SK-MEL-5 (cell line): ENCODE measurements at places on chromosomes 4 and X. TPM values are rescaled to one million over a fixed set of nuclear protein-coding genes. Genes with fewer than 3 reads are reported as not detected.
A peak's percentile ranks its signal among the peaks of the same experiment; 100 is the strongest.

The VMA21 gene
- 89.7 and 95.4 TPM in 2 replicates for total RNA-seq

DNA sequence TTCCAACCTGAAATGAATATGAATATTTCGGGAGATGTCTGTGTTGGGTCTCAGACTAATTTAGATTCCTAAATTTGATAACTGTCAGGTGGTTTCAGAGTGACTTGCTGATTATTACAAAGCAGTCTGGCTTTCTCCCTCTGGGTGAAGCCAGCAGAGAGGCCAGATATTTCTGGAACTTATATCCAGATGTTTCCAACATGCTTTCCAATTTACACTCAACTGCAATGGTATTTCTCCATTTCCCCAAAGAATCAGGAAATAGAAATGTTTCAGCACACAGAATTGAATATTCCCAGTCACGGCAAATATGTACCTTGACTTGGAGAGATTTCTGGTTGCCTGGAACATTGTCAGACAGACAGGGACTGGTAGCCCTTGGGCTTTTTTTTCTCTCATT lies 48.5 kb upstream of the EGFL6 start:
- DNase-seq: no peak

- DNase-seq: no peak
Measured at GRCh38 chrX:1725472-1725871, 110.6 kb downstream of the ASMT start.

- peak; percentile 51 for DNase-seq
Measured at GRCh38 chr4:122854447-122855352, 28.1 kb downstream of the FGF2 start.

DNA sequence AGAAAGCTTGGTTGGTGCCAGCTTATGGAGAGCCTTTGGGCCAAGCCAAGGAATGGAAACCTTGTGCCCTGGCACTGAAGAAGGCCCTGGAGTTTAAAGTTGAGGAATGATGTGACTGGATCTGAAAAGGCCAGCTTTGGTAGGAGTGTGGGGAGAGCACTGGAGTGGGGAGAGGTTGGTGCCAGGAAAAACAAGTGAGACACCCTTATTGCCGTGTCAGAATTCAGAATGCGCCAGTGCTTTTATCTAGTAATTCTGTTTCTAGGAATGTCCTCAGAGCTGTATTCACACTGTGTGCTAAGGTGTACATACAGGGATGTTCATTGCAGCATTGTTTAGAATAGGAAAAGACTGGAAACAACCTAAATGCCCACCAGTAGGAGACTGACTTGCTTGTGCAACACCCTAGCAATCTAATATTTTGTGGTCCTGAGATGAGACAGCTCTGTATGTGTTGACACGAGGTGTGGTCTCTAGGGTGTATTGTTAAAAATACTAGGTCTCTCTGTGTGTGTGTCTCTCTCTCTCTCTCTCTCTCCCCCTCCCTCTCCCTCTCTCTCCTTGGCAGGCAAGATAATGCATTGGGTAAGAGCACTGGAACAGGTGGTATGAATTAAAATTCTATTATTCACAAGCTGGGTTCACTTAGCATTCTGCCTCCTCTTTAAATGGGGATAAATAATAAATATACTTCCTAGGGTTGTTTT lies 107.8 kb downstream of the GATB start:
- DNase-seq: no peak

- DNase-seq: peak; percentile 85
Measured at GRCh38 chrX:13432414-13433297, 112.8 kb upstream of the ATXN3L start.

- DNase-seq: peak; percentile 24
Measured at GRCh38 chrX:151153086-151153485, 23.3 kb upstream of the GPR50 start.

GRCh38 chr4:182826391-182826790 lies 90.8 kb downstream of the DCTD start:
- no peak for DNase-seq

The S100G gene
- total RNA-seq: not detected in 2 replicates

The BEX3 gene
- 269 and 278 TPM in 2 replicates for total RNA-seq

GRCh38 chrX:72002875-72003274 lies 92.2 kb downstream of the NHSL2 start:
- DNase-seq: no peak

The ADRA2C gene
- 14.1 and 15.7 TPM in 2 replicates for total RNA-seq

GRCh38 chrX:71547339-71547738 lies 14.4 kb downstream of the OGT start:
- DNase-seq: peak; percentile 10

DNA sequence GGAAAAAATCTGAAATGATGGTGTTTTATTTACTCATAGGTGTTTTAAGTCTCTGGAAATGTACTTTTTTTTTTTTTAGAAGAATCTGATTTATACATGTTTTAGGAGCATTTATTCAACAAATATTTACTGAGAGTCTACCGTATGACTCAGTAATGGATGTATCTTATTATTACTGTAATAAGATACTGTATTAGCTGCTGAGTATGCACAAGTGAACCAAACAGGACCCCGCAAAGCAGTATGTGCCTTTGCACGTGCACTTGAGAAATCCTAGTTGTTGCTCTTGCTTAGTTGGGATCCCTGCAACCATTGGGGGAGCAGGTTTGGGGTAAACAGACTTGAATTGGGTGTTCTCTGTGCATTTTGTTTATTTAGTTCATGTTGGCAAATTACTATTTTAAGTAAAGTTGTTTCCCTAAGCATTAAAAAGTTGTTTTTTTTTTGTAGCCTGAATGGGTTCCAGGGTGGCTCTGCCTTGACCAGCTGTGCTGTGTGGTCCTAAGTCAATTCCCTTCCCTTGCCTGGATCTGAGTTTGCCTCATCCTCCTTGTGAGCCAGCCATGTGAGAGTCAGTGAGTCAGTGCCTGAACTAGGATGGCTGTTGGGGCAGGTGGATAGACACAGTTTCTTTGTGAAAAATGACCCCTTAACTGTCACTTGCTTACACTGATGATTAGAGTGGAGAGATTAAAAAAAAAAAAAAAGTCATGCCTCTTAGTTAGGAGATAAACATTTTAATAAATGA lies 27.7 kb downstream of the DCUN1D4 start:
- no peak for DNase-seq

DNA sequence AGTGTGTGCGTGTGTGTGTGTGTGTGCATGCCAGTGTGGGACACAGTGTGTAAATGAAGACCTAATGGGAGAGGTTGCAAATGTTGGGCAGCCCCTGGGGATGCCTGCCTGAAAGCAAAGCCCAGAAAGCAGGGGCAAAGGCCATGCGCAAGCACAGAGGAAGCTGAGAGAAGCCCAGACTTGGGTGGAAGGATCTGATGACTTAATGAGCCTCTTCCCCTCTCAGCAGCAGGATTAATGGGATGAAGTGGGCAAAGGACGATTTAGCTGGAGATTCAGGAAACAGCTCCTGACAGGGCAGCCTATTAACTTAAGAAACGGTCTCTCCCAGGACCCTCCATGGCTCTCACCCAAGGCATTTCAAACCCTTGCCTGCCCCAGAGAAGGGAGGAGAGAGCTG lies 107.3 kb downstream of the EFNB1 start:
- no peak for DNase-seq

DNA sequence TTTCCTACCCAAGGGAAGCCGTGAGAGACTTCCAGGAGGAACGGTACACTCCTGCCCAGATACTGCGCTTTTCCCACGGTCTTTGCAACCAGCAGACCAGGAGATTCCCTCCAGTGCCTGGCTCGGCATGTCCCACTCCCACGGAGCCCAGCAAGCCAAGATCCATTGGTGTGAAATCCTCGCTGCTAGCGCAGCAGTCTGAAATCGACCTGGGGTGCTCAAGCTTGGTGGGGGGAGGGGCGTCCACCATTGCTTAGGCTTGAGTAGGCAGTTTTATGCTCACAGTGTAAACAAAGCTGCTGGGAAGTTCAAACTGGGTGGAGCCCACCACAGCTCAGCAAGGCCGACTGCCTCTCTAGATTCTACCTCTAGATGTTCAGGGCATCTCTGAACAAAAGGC lies 284.8 kb upstream of the FGF13 start:
- no peak for DNase-seq

GRCh38 chr4:73067971-73068394 lies 1.5 kb downstream of the COX18 start:
- DNase-seq: no peak

GRCh38 chrX:80816051-80816450 lies 6.4 kb upstream of the BRWD3 start:
- DNase-seq: no peak

The TCEAL7 gene
- total RNA-seq: not detected in 2 replicates
